Activated effector memory CD4-positive, alpha-beta T cell treated with anti-CD3 and anti-CD28 coated beads, Interleukin-2, amount 50 U/mL, for 16 hours (primary cell): ENCODE measurements at places on chromosomes 1 and 21.

- no peak for DNase-seq
Observed at GRCh38 chr21:25855576-25855975, 120.8 kb downstream of the GABPA start.

- DNase-seq, result no peak
Observed at GRCh38 chr1:43547538-43548072, 16.9 kb downstream of the PTPRF start.

DNA sequence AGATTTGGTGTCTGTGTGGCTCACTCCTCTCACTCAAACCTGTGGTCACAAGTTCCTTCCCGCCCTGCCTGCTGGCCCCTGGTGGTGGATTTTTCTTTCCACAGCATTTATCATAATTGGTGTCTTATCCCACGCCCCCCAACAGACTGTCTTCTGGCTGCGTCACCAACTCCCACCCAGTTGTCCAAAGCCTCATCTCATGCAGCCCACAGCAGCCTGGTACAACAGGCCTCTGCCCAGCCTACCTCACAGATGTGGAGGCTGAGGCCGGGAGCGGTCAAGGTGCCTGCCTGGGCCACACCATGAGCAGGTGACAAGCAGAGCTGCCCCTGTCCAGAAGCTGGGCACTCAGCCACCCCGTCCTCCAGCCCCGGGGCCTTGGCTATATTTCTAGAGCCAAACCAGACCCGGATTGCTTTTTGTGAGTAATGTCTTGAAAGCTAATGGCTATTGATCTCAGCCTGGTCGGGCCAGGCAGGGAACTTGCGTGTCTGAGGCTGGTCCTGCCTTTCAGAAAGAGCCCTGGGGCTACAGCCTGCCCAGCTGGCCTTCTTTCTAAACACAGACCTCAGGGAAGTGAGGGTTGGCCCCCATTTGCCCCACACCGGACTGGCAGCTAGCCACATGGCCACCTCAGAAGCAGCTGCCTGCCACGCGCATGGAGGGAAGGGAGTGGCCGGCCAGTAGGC lies 2.6 kb downstream of the KCNAB2 start:
- DNase-seq, result no peak

DNA sequence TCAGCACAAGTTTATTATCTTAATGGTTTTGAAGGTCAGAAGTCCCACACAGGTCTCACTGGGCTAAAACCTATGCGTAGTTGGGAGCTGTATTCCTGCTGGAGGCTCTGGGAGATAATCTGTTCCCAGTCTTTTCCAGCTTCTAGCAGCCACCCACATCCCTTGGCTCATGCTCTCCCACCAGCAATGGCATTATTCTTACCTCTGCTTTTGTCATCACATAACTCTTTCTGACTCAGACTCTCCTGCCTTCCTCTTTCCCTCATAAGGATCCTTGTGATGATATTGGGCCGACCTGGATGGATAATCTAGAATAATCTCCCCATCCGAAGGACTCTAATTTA lies 122.2 kb upstream of the PRDX6 start:
- DNase-seq, result no peak

DNA sequence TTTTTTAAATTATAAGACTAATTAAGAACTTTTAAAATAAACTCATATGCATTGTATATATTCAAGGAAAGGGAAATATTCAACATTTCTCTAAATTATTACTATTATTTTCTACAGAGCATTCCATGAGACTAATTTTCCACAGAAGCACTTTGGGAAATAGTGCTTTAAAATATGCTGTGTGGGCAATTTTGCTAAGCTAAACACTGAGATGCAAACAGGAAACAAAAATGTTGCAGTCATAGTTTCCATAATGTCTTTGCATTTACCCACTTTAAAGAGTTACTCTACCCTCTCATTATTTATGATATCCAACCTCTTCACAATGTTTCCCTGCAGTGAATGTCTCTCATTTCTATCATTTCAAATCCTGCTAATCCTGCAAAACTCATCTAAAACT lies 269.6 kb upstream of the BEND5 start:
- no peak for DNase-seq

- DNase-seq, result no peak
Observed at GRCh38 chr21:38683222-38683621, 122.5 kb upstream of the ETS2 start.

- DNase-seq, result no peak
Observed at GRCh38 chr21:46667741-46668380, 32.4 kb downstream of the PRMT2 start.

DNA sequence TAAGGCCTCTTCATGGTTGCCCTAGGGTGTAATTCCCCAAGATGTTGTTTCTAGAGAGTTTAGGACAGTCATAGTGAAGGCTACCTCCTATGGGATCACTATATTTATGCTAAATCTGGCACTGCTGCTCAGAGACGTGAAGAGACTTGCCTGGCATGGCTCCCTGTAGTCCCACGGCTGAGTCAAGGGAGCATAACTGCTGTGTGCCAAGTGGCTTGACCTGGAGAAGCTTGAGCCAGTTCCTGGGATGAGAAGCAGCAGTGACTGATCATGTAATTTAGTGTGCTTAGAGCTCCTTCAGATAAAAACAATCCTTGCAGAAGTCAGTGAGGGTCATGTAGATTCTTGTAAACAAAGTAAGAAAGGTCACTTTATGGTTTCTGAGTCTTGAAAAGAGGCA lies 68.9 kb upstream of the TSPAN2 start:
- no peak for DNase-seq

DNA sequence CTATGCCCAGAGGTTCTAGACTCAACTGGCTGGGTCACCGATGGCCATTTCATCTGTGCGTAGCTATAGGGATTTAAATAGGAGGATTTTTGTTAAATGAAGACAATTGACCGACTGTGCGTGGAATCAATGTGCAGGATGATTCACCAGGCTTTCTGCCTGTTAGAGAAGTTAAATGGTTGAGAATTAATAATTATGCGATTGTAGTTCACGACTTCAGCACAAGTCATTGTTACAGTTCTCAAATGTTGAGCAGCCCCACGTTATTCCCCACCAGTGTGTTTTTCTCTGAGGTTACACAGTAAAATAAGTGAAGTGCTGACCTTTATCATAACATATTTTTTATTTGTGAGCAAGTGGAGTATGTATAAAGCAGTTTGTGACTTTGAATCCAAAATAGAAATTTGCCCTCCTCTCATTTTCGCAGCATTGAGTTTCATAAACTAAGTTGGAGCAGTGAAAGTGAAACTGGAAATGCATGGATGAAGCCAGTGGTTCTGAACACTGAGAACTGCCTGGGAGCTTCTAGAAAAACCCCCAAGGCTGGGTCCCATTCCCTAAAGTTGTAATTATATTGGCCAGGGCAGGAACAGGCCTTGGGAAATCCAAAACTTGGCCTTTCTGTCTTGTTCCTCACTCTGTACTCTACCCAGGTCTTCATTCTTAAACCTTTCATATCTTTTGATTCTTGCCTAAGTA lies 102.6 kb downstream of the GALNT2 start:
- DNase-seq, result no peak

DNA sequence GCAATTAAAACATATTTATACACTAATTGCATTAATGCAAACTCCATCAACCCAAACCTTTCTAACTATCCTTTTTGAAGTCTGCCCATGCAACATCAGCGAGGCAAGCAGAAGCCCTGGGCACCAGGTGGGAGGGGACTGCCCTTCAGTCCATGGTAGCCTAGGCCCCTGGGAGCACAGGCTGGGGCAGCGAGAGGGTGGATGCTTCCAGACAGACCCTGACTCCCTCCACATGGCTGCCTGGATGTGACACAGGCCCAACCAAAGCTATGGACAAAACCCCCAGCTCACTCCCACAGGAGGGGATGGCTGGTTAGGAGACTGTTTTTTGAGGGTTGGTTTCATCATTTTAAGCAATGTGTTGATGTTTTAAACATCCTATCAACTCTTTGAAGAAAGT lies 17.8 kb upstream of the LRRC47 start:
- no peak for DNase-seq

- no peak for DNase-seq
Observed at GRCh38 chr1:156525071-156525501, 24.5 kb upstream of the MEF2D start.

DNA sequence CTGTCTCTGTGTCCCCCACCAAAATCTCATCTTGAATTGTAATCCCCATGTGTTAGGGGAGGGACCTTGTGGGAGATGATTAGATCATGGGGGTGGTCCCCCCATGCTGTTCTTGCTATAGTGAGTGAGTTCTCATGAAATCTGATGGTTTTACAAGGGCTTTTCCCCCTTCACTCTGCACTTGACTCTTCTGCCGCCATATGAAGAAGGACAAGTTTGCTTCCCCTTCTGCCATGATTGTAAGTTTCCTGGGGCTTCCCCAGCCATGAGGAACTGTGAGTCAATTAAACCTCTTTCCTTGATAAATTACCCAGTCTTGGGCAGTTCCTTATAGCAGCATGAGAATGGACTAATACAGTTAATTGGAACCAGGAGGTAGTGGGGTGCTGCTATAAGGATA lies 137.1 kb upstream of the RAB4A start:
- DNase-seq, result no peak

- DNase-seq, result no peak
Observed at GRCh38 chr1:109874445-109874844, 36.2 kb upstream of the CSF1 start.

- no peak for DNase-seq
Observed at GRCh38 chr1:169060043-169060722, 46.3 kb upstream of the ATP1B1 start.

DNA sequence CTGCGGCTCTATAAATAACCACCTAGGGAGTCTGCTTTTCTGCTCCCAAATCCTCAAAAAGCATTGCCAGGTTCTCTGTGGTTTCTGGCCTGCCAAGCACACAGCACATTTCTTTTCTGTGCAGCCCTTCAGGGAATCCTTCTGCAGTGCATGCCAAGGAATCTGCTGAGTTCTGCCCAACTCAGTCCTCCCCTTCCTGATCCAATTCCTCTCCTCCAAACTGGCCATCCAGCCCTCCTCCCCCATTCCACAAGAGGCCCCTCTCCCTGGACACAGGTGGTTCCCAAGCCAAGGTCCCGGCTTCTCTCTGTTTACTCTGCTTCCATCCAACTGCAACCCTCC lies 61.8 kb downstream of the HIVEP3 start:
- DNase-seq, result no peak

DNA sequence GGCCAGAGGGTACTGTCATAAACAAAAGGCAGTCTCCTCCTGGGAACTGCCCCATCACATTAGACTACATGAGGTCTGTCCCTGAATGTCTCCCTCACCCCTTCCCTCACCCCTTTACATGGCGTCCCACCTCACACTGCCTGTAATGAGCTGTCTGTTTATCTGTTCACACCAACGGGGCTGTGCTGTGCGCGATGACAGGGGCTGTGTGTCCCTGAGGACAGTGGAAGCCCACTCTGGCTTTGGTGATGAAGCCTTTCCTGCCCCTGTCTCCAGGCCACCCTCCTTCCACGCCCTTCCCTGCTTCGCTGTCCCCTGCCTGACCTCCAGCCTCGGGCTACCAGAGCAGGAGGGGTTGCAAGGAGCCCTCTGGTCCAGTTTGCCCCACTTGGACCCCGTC lies 22.7 kb downstream of the RHBG start:
- no peak for DNase-seq

GRCh38 chr1:226949401-226949800 lies 9.3 kb downstream of the COQ8A start:
- DNase-seq, result no peak

GRCh38 chr1:23650344-23650990 lies 41.1 kb upstream of the RPL11 start:
- DNase-seq, result no peak
